Hematopoietic multipotent progenitor cell treated with erythropoietin and hydrocortisone succinate and interleukin-3 and kit ligand, for 6 days (in vitro differentiated cells): ENCODE measurements at places on chromosomes 7 and 10.
A peak's percentile ranks its signal among the peaks of the same experiment; 100 is the strongest.

DNA sequence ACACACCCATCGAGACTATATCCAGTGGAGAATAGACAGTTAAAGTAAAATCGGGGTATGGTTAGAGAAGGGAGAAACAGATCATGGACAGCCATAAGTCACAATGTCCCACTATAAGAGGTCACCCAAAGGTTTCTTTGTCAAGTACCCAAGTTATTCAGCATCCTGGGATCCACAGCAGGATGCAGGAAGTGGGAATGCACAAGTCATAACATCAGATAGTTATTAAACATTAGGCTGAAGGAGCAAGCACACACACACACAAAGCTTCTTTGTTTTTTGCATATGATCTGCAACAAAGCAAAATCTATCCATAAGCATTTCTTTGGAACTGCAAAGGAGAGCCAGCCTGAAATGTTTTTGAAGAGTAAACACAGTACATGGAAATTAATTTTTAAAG, 111.6 kb downstream of the NOC3L start:
- no peak for DNase-seq

- no peak for DNase-seq
Measured at GRCh38 chr7:73565675-73566340, 8.3 kb upstream of the BCL7B start.

GRCh38 chr10:62885684-62886461, 69.7 kb upstream of the EGR2 start:
- no peak for DNase-seq

DNA sequence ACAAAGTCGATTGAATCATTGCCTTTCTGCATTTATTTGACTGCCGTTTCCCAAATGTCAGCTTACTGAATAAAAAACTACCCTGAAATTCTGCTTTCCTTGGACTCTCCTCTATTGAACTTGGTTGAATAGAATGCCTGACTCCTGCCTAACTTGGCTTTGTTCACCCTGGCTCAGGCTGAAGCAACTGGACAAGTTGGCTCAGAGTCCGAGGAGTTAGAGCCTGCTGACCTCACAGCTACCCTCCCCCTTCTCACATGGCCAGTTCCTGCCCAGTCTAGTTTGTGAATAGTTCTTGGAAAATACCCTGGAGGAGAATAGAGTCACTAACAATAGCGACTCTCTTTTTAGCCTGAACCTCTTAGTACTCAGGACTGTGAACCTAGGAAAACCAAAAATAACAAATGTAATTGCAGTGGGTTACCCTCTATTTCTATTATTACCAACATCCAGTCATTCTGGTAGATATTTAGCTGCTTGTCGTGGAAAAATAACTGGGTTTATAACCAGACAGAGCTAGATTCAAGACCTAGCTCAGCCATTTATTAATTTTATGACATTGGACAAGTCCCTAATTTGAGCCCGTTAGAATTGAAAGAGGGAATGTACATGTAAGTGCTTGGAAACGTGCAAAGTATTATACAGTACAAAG, 17.3 kb upstream of the NRBF2 start:
- DNase-seq, result no peak

GRCh38 chr7:11480143-11480542, 351.9 kb downstream of the THSD7A start:
- no peak for DNase-seq

DNA sequence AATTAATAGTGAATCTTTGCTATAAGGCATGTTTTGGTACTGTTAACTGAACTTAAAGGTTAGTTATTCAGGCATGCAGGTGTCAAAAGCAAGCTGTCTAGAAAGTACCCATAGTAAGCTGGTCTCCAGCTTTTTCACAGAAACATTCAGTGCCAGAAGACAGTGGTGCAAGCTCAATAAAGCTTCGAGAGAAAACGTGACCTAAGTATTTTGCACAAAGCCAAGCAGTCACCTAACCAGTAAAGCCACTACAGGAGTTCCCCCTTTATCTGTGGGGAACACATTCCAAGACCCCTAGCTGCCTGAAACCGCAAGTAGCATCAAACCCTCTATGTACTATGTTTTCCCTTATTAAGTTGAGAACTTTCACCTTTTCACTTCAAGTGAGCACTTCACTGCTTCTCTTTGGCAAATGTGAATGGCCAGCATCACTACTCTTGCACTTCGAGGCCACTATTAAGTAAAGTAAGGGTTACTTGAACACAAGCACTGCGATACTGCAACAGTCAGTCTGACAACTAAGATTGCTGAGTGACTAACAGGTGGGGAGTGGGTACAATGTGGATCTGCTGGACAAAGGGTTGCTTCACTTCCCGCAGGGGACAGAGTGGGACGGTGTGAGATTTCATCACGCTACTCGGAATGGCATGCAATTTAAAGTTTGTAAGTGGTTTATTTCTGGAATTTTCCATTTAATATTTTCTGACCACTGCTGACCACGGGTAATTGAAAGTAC, 253.8 kb upstream of the YAE1 start:
- DNase-seq, result no peak

GRCh38 chr7:132580717-132581285, 4.5 kb upstream of the PLXNA4 start:
- peak; percentile 83 for DNase-seq

GRCh38 chr7:4288791-4289394, 393.2 kb upstream of the FOXK1 start:
- DNase-seq, result no peak

DNA sequence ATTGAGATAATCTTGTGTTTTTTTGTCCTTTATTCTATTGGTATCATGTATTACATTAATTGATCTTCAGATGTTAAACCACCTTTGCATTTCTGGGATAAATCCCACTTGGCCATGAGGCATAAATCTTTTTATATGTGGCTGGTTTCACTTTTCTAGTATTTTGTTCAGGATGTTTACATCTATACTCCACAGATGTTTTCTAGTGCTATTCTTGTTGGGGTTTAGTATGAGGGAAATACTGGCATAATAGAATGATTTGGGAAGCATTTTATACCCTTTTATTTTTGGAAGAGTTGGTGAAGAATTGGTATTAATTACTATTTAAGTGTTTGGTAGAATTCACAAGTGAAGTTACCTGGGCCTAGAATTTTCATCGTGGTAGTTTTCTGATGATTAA, 41.8 kb upstream of the CCNY start:
- DNase-seq, result no peak

DNA sequence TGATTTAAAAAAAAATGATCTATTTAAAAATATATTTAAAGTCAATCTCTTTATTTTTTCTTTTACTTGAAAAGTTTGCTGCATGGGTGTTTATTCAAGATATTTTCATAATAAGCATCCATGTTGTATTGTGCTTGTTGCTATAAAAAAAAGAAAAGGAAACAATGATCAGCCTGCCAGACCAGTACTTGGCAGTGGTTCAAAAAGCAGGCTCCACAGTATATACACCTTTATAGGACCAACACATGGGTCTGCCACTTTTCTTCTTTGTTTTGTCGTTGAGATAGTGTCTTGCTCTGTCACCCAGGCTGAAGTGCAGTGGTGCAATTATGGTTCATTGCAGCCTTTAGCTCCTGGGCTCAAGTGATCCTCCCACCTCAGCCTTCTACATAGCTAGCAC, 228.0 kb downstream of the TWIST1 start:
- DNase-seq, result no peak

GRCh38 chr7:127766831-127767459, 115.0 kb downstream of the SND1 start:
- peak; percentile 29 for DNase-seq

GRCh38 chr10:59126991-59127390, 49.5 kb upstream of the PHYHIPL start:
- DNase-seq, result no peak

- DNase-seq, result no peak
Measured at GRCh38 chr7:22855049-22855392, 32.4 kb upstream of the TOMM7 start.

- DNase-seq, result peak; percentile 91
Measured at GRCh38 chr7:76302347-76303201, at the start of gene HSPB1. HSPB1 (plus strand) TSS chr7:76302673; CDS start chr7:76302713, 40 bp downstream.

GRCh38 chr7:45711161-45711490, 137.0 kb downstream of the ADCY1 start:
- no peak for DNase-seq

GRCh38 chr7:41098402-41098801, 604.5 kb downstream of the INHBA start:
- no peak for DNase-seq

GRCh38 chr7:84722086-84722485, 464.8 kb downstream of the SEMA3D start:
- no peak for DNase-seq

DNA sequence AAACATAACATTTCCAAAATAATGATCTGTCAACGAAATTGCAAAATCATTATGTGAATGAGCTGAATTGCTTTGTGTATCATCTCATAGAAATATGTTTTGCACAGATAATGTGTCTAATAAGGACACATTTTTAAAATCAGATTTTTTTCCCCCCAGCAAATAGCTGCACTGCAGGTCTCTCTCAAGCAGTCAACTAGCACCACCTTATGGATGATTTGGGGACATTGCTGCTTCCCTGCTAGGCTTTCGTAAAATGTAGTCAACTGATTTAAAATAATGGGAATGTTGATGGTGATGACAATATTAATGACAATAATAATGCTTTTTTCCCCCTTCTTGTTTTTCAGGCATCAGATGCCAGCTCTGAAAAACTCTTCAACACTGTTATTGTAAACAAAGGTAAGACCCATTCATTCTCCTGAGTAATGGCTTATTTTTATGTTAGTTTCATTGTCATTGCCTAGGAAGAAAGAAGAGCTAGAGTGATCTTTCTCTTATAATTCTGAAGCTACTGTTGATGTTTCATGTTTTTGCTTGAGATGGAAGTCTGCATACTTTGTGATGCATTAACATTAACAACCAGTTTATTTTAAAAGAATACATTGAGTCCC, 433.6 kb upstream of the GALNT17 start:
- peak; percentile 74 for DNase-seq

- DNase-seq, result peak; percentile 25
Measured at GRCh38 chr10:27794157-27794556, 48.5 kb upstream of the MKX start.

GRCh38 chr10:96212911-96213310, 58.5 kb downstream of the BLNK start:
- no peak for DNase-seq

GRCh38 chr7:64630496-64630895, 35.4 kb upstream of the ZNF107 start:
- DNase-seq, result peak; percentile 50
